ENCODE measurements at places on chromosomes 11 and 22. TPM values are rescaled to one million over a fixed set of nuclear protein-coding genes. Genes with fewer than 3 reads are reported as not detected.
A peak's percentile ranks its signal among the peaks of the same experiment; 100 is the strongest.

- H3K4me1 ChIP-seq, result peaks cover 95% of the 10 kb centered on the region
- H3K36me3 ChIP-seq, result no peaks in the 10 kb centered on the region
- no peak overlapping the region for H3K4me3 ChIP-seq
- no peak for DNase-seq
Observed at GRCh38 chr11:57772562-57772961, 11.0 kb downstream of the CTNND1 start.

- H3K27ac ChIP-seq, result no peak overlapping the region
- H3K4me3 ChIP-seq, result no peak overlapping the region
- no peak for DNase-seq
- no peaks in the 10 kb centered on the region for H3K36me3 ChIP-seq
- H3K4me1 ChIP-seq, result peaks cover 24% of the 10 kb centered on the region
Observed at GRCh38 chr22:18068381-18068988, 9.3 kb upstream of the PEX26 start.

DNA sequence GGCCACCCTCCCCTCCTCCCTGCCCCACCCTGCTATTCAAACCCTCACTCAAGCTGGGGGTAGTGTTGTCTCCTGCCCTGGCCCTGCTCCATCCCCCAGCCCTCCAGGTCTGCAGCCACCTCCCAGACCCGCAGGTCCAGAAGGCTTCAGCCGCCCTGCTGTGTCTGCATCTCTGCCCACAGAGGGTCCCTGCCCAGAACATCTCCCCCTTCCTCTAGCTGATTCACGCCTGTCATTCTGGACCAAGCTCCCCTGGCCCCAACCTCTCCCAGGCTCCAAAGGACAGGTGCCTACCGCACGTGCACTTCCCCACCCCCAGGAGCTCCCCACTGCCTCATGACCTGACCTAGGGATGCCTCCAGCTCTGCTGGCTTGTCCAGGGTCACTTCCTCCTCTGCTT lies 16.0 kb upstream of the SHISAL1 start:
- peaks cover 33% of the 10 kb centered on the region for H3K27me3 ChIP-seq
- H3K27ac ChIP-seq, result no peak overlapping the region
- H3K4me3 ChIP-seq, result no peak overlapping the region
- no peak for DNase-seq

Gene CDON
- 1.8 TPM for total RNA-seq

Gene SPTBN2
- total RNA-seq, result 3.7 TPM

DNA sequence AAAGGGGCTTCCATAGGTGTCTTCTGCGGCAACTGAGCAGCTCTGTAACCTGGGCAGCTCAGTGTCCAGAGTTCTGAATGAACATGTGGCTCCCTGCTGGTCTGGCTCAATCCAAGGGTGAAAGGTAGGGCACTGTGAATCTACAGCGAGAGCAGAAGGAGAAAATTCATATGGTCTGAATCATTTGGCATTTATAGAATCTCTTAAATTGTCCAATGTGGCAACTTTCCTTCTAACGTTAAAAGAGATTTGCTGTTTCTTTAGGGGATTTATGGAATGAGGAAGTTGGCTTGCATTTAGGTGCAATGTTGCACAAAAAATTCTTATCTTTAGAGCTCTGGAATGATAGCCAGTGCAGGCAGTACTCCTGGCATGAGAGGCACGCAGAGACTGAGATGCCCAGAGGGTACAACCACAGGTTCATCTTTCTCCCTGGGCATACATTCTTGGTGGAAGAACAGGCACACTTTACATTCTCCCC lies 17.0 kb downstream of the ATXN10 start:
- no peak overlapping the region for H3K4me3 ChIP-seq
- no peaks in the 10 kb centered on the region for H3K36me3 ChIP-seq
- no peak overlapping the region for H3K27ac ChIP-seq
- H3K4me1 ChIP-seq, result peaks cover 11% of the 10 kb centered on the region

GRCh38 chr11:9273376-9274336 lies 8.5 kb upstream of the DENND5A start:
- no peak for DNase-seq
- peaks cover 24% of the 10 kb centered on the region for H3K4me1 ChIP-seq
- H3K27ac ChIP-seq, result peak overlapping the region; percentile 80
- no peaks in the 10 kb centered on the region for H3K36me3 ChIP-seq
- no peak overlapping the region for H3K4me3 ChIP-seq

GRCh38 chr11:89484896-89485295 lies 6.3 kb downstream of the NOX4 start:
- H3K27me3 ChIP-seq, result no peaks in the 10 kb centered on the region
- no peak overlapping the region for H3K27ac ChIP-seq
- H3K36me3 ChIP-seq, result no peaks in the 10 kb centered on the region
- no peaks in the 10 kb centered on the region for H3K4me1 ChIP-seq
- DNase-seq, result no peak

Gene SLC22A25
- not detected for total RNA-seq

DNA sequence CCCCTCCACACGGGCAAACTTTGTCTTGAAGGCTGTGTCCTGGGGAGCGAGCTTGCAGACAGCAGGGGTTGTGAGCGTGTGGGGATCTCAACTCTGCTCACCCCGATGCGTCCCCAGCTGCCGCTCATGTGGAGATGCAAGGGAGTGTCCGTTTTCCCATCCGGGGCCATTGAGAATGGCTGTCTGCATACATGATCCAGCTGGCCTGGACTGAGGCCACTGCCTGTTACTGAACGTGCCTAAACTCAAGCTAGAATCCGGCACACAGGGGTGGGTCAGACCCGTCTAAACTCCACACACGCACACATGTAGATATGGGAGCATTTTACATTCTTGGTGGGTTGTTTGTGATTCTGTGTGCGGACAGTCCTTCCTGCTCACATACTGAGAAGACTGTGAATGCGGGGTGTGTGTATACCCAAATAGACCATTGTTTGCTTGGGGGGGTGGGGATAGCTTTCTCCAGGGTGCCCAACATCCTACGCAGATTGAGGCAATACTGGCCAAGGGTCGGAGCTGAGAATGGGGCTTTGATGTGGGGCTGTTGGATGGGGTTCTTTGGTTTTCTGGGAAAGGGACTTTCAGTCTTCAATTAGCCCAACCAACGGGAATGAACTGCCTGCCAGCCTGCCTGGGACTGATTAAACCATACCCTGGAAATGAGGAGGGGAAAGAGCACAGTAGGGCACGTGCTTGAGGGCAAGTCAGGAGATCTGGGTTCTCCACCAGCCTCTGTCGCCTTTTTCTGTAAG lies 60.4 kb downstream of the ST3GAL4 start:
- H3K27ac ChIP-seq, result peak overlapping the region; percentile 84
- peaks cover 5% of the 10 kb centered on the region for H3K27me3 ChIP-seq
- no peak for DNase-seq
- H3K4me1 ChIP-seq, result peaks cover 66% of the 10 kb centered on the region
- H3K36me3 ChIP-seq, result no peaks in the 10 kb centered on the region

- no peaks in the 10 kb centered on the region for H3K27me3 ChIP-seq
- H3K36me3 ChIP-seq, result no peaks in the 10 kb centered on the region
Observed at GRCh38 chr11:73995247-73995646, 12.6 kb upstream of the UCP2 start.

DNA sequence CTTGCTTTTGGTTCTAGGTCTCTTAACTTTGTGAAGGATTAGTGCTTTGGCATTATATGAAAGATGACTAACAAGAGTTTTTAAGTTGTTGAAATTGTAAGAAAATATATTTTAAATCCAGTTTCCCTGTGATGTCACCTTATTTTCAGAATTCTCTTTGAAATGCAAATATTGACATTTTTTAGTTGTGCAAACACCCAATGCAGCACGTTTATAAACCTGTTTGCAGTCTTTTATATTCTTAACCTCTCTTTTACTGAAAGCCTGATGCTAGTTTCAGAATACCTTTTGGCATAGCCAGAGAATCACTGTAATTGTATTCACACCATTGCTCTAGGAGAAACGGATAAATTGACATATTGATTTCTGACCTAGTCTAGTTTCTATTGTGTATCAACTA lies 42.8 kb upstream of the SLC37A2 start:
- no peak overlapping the region for H3K4me3 ChIP-seq
- H3K27ac ChIP-seq, result no peak overlapping the region
- no peak for DNase-seq

Data from spleen (tissue), 13 donors.